Ammon's horn (tissue), 1 donor: ENCODE measurements at places on chromosomes 11 and 22.

DNA sequence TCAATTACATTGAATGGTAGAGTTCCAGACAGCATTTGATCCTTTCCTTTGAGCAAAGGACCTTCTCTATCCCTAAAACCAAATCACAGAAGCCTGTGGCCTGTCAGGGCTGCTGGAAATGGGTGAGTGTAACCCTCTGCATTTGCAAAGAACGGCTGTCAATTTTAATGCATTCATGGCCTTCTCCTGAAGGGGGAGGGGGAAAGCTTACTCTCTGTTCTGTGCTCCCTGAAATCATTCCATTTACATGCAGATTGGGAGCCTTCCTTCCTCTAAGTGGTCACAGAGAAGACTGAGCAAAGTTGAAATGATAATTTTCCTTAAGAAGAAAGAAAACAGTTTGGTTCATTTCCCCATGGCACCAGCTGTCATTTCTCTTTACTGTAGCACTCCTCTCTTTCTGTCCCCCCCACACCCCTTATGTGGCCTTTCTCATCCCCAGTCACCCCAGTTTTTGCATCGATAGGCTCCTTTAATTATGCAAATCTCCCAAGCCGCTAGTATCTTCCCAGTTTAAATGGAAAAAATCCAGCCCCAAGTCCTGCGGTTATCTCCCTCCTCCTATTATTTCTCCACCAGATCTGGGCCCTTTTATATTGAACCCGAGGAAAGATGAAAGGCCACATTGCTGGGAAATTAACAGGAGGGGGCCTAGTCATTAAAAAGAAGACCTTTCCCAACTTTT is 109.4 kb upstream of the KIRREL3 start:
- DNase-seq, result no peak

- no peak for DNase-seq
These were observed 105.2 kb downstream of the KCNQ1 start for GRCh38 chr11:2549876-2550605.

DNA sequence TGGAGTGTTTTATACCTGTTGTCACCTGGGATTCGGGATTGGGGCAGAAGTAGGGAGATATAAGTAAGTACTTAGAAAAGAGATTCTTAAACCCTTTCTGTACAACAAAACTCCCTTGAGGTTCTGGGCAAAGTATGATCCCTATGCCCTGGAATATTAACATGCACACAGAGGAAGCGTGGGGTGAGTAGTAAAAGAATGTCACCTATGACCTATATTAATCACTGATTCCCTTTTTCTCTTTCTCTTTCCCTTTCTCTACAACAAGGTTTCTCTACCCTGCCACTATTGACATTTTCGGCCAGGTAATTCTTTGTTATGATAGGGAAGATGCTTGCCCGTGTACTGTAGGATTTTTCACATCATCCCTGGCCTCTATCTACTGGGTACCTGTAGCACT is 209.7 kb upstream of the PLET1 start:
- no peak for DNase-seq

DNA sequence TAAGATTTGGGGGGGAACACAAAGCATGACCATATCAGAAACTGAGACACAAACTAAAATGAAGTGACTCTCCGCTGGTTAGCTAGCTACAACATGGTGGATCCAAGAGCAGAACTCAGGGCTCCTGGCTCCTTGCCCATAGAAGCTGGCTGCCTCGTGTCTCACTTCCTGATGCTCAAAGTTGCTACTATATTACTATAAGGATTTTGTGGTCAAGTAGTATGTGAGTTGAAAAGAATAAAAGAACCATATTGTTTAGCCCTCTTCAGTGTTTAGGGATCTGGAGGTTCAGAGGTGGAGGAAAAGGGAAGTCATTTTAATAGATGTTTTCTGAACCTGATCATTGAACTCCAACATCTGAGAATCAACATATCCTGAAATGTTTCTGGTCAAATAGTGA is 16.9 kb upstream of the SIK2 start:
- DNase-seq, result no peak

DNA sequence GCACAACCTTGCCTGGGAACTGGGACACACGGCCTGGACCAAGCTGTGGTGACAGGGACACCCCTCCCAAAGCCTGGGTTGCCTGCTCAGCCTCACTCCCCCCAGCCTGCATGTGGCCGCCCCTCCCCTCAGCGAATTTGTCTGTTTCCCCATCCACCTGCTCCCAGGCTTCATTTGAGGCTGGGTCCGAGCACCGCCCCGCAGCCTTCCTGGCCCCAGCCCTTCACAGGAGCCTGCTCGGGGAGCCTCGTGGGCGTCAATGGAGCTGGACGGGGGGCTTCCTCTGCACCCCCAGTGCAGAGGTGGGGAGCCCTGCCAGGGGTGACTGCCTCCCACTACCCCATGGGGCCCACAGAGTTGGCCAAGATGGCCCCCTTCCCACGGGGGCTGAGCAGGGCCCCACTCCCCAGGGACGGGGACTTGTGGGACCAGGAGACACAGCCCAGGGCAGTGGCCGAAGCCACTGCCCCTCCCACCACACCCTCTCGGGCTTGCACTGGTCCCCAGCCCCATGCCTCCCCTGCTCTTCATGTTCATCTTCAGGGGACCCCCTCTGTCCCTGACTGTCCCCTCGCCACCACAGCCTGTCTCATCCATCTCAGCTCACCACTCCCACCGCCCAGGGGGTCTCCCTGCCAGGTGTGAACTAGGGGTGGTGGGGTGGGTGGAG is 91.7 kb downstream of the WNT7B start:
- DNase-seq, result no peak

GRCh38 chr11:96038046-96038445 is 114.1 kb upstream of the MTMR2 start:
- DNase-seq, result no peak

GRCh38 chr11:61049859-61050258 is 52.4 kb upstream of the CD5 start:
- DNase-seq, result no peak

GRCh38 chr11:64028398-64029115 is 7.2 kb upstream of the FLRT1 start:
- peak; percentile 40 for DNase-seq

GRCh38 chr11:103070142-103070541 is 21.8 kb downstream of the DCUN1D5 start:
- DNase-seq, result no peak

GRCh38 chr11:72781063-72781312 is 12.9 kb downstream of the STARD10 start:
- DNase-seq, result no peak

DNA sequence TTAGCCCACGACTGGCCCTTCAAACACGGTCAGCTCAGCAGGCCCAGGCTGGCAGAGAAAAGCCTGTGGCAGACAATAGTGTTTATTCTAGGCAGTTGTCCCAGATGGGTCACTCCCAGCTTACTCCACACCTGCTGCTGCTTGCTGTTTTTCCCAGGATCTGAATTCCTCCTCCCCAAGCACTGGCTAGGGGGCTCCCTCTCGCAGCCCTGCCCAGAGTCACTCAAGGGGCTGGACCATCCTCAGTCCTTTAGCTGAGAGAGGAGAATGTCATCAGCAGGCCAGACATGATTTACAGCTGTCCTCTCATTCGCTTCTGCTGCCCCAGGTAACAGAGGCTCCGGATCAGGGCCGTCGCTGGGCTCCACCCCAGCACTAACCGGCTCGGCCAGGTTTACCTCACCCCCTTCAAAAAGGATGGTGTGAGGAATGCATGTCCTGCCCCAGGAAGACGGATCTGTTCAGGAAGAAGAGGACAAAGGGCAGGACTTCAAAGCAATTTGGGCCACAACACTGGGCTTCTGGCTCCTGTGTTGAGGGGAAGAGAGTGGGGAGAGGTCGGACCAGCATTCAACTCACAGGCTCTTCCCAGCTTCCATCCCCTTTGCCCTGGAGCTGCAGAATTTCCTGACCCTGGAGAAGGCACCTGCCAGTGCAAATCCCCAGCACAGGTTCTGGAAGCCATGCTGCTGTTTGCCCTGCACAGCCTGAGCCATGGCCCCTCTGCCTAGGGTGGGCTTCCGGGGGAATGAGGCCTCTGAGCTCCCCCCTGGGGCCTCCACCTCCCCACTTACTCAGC is 59.7 kb upstream of the BARX2 start:
- no peak for DNase-seq

- DNase-seq, result peak; percentile 61
These were observed 8.0 kb downstream of the TMEM86A start for GRCh38 chr11:18706330-18707243.

DNA sequence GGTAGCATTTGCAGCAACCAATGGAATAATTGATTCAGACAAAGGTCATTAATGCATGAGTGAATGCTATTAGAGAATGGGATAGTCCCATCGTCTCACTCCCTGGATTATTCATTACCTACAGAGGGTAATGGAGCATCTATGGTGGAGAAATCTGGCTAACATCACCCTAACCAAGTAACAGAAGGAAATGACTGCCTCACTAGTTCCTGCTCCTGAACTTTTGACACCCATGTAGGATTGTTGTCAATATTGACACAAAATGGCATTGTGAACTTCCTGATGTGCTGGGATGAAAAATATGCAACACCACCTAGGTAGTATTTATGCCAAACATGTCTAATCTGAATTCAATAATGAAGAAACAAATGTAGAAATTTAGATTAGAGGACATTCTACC is 44.0 kb upstream of the KIRREL3 start:
- DNase-seq, result no peak

DNA sequence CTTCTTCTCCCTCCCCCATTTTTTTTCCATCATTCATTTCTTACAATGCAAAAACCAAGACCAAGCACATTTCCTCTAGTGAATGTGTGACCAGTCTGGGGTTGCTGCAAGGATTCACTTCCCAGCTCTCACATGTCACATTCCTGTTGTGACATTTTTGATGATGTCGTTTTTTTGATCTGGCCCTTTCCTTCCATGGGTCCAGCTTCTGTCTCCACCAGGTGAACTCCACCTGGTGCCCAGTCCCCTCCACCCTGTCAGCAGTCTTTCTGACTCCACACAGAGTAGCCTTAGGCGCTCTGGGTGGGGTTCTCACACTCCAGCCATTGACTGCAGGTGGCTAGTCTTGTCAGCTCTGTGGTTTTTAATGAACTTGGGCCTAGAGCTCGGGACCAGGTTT is 15.6 kb downstream of the PANX1 start:
- DNase-seq, result no peak

DNA sequence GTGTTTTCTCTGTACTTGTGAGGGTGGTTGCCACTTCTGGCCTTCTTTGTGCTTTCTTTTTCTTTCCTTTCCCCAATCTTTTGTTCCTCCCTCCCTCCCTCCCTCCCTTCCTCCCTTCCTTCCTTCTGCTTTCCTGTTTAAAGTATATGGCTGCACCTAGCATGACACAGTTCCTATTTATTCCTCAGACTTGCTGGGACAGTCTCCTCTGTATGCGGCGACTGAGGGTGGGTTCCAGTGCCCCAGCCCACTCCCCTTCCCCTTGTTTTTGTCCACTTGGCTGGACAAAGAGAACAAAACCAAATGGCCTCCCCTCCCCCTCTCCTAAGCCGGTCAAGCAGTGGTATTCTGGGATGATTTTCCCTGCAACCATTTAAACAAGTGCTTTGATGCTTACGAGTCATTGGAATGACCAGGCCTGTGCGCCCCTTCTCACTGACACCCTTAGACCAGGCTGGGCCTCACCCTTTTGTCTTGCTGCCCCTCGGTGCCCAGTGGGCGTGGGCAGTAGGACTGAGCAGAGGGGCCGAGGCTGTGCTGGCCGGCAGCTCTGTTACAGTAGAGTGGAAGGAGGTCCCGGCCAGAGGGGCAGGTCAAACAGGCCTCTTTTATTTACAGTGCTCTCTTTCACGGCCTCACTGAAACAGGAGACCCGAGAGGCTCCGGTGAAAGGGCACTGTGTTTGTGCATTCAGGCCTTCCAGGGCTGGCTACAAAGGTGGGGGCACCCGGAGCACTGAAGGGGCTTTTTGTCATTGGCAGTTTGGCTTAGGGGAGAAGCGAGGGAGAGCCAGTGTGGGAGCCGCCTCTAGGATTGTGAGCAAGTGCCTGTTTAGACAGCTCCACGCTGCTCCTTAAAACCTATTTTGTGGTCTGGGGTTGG is 32.2 kb downstream of the ZBTB16 start:
- DNase-seq, result peak; percentile 60

GRCh38 chr22:30187094-30187493 is 59.5 kb downstream of the LIF start:
- no peak for DNase-seq

DNA sequence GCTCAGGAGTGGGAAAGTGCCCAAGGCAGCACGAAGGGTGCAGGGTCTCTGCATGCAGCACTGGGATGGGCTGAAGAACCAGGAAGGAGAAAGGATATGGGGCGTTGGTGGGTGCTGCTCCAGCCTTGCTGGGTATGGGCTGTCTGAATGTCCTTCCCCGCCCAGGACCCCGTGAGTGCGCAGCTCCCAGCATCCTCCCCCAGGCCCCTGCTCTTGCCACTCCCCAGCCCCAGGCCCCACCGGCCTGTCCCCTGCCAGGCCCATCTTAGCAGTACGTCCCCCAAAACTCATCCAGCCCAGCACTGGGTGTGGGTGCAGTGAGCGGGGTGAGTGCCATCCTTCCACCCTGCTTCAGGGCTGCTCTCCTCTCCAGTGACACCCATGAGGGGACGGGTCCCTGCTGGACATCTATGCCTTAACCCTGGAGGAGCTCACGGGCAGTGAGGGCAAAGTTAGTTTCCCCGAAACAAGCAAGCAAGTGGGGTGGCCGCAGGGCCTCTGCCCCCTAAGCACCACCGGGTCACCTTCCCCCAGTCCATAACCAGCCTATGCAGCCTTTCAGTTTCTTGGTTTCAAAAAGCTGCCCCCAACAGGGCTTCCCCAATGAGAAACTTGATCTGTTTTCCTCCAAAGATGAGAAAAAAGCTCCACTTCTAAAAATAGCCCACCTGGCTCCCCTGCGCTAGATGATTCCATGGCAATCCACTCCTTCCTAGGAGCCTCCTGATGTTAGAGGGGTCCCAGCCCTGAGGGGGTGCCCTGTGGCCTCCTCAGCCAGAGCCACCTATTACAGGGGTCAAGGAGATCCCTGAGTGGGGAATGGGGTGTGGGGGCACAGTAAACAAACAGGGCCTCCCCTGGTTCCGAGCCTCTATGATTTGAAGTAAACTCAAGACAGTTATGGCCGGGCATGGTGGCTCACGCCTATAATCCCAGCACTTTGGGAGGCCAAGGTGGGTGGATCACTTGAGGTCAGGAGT is 103.8 kb downstream of the MORC2 start:
- DNase-seq, result no peak
